ENCODE measurements at places on chromosomes 16 and 17.

- no peak for DNase-seq
Observed at GRCh38 chr17:80257716-80258213, 2.9 kb upstream of the RNF213 start.

DNA sequence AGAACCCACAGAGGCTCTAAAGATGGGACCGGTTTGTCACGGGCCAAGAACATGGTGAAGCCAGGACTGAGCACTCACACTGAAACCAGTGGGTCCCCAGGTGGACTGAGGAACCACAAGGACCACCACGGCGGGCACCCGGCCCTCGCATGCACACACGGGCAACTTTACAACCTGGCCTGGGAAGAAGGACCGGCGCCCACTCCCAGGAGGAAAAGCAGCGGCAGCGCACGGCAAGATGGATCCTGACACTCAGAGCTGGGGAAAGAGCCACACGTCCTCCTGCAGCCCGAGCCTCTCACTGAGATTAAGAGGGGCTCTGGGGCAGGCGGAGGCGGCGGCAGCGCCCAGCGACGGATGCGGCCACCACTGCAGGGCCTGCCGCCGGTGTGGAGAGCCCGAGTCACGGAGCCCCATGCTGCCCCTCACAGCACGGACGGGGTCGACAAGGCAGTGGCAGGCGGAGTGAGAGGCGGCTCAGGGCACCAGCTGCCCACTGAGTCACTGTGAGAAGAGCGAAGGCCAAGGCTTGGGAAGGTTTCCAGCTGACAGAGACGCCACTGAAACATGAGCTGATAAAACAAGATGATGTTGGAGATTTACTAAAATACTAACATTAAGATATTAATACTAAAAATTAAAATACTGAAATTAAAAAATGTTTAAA lies 118.3 kb downstream of the ANKRD11 start:
- no peak for DNase-seq

DNA sequence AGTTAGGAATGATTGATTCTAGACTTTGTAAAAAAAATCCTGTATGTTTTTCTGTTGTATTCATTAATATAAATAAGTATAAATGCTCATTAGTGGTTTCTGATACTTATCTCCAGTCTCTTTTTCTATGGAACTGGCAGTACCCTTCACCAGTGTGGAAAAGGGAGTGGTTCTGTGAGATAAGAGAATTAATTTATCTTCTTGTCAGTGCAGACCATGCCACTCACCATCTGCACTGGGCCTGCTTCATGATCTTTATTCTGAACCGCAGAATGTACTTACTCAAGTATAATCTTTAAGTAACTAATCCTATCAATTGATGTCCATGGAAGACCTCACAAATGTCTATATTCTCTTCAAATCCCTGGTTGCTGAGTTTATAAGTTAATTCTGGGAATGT lies 836.1 kb upstream of the CDH8 start:
- DNase-seq, result no peak

- peak; percentile 92 for DNase-seq
Observed at GRCh38 chr17:81871387-81872230, 472 bp upstream of the ARHGDIA start.

- DNase-seq, result no peak
Observed at GRCh38 chr17:77822302-77823030, 136.0 kb upstream of the TNRC6C start.

GRCh38 chr16:68031951-68032350 lies 8.9 kb downstream of the DUS2 start:
- DNase-seq, result no peak

DNA sequence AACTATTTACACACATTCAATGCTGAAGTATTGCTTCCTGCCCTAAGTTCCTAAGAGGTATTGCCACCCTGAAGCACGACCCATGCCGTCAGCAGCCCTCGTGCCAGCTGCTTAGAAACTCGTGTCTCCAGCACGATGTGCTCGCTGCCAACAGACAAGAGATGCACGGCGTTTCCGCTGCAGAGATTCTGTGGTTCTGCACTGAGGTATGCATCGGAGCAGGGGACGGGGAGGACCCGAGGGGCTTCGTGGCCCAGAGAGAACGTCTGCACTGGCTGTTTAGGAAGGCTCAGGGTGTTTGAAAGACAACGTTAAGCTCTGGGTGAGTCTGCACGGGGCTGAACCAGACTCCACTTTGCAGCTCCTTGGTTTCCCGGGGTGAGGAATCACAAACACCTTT lies 82.7 kb upstream of the CREBBP start:
- no peak for DNase-seq

DNA sequence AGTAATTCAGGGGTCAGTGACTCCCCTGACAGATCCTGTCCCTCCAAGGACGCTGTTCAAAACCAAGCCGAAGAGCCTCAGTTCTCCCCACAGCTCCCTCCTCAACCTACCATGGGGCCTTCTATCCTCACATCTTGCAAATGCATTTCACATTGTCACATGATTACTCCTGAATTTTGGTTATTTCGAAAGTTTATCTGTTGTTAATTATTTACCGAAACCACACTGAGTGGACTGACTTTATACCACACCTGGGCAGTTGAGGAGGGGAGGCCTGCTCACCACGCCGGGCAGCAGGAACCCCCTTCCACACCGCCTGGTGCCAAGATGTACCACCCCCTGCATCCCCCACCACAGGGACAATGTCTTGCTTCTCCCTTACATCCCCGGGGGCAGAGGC lies 4.7 kb downstream of the TIMP2 start:
- DNase-seq, result no peak

GRCh38 chr16:117379-118365 lies 20.8 kb downstream of the NPRL3 start:
- DNase-seq, result peak; percentile 32

DNA sequence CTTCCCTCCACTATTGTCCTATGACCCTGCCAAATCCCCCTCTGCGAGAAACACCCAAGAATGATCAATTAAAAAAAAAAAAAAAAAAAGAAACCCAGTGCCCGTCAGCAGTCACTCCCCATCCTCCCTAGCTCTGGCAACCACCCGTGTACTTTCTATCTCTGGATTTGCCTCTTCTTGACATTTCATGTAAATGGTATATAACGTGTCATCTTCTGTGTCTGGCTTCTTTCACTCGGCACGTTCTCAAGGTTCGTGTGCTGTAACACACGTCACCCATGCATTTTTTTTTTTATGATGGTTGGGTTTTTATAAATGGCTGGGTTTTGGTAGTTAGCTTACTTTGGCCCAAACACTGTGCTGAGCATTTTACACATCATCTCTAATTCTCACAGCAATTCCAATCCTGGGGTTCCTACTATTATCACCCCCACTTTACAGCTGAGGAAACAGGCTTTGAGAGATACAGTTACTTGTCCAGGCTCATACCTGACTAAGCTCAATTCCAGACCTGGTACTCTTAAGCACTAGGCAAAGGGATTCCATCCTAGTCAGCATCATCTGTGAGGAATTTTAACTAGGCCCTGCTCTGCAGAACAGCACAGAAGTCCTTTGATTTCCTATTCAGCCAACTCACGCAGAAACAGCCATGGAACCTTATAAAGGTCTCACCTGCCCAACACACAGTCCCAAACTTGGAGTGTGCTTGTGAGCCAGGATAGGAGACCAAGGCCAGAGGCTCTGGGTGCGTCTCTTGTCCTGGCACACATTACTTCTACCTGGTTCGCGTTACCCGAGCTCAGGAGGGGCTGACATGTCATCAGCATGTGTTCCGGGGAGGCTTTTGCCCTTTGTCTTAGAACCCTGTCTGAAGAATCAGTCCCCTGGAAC lies 11.7 kb downstream of the NDUFAB1 start:
- DNase-seq, result no peak

DNA sequence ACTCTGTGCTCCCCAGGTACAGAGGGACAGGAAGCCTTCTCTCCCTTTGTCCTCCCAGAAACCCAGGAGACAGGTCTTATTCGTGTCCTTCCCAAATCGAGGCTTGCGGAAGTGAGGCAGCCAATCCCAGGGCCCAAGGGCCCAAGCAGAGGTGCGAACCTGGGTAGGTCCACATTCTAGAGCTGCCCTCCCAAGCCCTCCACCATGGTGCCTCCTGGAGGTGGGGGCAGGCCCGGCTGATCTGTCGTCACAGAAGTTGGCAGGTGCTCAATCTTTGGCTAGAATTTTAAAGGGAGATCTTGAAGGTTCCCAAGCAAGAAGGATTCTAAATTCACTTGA lies 21.5 kb downstream of the MRC2 start:
- no peak for DNase-seq
